ENCODE measurements at places on chromosomes 1 and 21.

DNA sequence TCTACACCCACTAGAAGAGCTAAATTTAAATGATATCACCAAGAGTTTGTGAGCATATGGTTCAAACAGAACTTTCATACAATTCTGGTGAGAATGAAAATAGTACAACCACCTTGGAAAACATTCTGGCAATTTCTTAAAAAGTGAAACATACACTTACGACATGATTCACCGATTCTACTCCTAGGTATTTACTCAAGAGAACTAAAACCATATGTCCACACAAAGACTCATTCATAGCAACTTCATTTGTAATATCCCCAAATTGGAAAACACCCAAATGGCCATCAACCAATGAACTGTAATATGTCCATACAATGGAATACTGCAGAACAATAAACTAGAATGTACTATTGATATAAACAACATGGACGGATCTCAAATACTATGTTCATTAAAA is 51.2 kb upstream of the ADAM30 start:
- peak; percentile 86 for DNase-seq

DNA sequence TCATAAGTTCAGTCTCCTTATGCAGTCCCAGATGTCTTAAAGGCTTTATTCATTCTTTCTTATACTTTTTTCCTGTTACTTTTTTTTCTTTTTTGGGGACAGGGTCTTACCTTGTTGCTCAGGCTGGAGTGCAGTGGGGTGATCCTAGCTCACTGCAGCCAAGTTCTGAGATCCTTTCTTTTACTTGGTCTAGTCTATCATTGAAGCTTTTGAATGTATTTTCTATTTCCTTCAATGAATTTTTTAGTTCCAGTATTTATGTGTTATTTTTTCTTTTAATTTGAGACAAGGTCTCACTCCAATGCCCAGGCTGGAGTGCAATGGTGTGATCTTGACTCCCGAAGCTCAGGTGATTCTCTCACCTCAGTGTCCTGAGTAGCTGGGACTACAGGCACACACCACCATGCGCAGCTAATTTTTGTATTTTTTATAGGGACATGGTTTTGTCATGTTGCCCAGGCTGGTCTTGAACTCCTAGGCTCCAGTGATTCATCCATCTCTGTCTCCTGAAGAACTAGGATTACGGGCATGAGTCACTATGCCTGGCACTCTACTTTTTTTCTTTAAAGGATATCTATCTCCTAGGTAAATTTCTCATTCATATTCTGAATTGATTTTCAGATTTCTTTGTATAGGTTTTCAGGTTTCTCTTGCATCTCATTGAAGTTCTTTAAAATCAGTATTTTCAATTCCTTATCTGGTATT is 26.1 kb upstream of the GTF2B start:
- DNase-seq: no peak

DNA sequence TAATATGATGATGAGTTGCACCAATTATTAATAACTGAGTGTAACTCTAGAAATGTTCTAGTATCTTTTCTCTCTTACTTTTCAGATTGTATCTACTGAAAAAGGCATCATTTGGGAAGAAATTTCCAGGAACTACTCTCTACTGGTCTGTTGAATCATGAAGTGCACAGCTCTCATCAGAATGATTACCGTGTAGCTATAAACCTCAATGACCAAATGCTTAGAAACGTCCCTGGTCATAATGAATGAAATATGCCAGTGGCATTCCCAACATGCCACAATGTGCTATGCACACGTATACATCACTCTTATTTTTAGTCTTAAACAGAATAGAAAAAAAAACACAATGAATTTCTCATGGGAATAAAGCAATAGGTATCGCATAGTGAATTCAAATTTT is 534.3 kb upstream of the OLFM3 start:
- DNase-seq: no peak

DNA sequence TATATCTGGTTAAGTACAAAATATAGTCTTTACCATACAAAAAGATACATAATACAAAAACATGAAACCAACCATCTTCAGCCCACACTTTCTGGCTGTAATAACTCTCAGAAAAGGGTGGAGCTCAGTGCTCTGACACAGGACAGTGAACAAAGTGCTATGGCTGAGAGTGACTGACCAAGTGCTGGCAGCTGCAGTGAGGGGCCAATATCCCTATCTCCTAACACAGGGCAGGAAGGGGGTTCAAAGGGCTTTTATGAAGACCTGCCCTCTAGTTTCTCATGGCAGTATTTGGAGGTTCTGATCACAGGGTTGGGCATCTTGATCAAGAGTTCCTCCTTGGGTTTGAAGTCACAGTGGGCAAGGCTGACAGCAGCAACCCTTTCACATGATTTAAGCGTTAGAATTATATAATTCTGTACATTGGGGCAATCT is 3.9 kb downstream of the TXNIP start:
- DNase-seq: no peak

DNA sequence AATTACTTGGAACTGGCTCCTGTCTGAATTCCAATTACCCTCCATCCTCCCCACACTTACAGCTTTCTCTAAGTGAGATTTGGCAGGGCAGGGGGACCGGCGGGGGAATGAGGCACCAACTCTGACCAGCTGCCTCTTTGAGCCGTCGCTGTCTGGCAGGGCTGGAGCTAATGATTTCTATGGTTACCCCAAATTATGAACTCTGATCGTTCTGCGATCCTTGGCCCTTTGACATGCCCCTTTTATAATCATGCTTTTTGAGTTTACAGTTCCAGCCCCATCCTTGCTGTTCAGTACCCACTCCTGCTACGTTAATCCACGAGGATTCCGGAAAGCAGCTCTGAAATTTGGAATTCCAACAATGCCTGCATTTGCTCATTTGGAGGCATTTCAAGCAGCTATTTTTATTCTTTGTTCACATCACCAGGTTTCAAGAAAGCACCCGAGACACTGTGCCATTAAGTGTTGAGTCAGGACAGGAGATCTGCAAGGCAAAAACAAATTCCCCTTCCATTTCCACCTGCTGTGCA is 54.6 kb upstream of the LBR start:
- DNase-seq: no peak

DNA sequence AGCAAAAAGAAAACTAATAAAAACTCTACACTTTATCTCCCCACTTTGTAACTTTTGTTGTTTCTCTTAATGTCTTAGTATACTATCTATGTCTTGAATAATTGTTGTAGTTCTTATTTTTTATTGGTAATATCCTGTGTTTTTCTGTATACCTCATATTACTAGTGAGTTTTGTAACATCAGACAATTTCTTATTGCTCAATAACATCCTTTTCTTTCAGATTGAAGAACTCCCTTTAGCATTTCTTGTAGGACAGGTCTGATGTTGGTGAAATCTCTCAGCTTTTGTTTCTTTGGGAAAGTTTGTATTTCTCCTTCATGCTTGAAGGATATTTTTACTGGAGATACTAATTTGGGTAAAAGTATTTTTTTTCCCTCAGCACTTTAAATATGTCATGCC is 79.8 kb upstream of the LRRC8B start:
- no peak for DNase-seq

GRCh38 chr1:218425647-218426342 is 80.7 kb downstream of the TGFB2 start:
- peak; percentile 45 for DNase-seq

All from fibroblast of the conjunctiva (primary cell).